GOT3 (cell line): ENCODE measurements at places on chromosomes 5 and 9.

DNA sequence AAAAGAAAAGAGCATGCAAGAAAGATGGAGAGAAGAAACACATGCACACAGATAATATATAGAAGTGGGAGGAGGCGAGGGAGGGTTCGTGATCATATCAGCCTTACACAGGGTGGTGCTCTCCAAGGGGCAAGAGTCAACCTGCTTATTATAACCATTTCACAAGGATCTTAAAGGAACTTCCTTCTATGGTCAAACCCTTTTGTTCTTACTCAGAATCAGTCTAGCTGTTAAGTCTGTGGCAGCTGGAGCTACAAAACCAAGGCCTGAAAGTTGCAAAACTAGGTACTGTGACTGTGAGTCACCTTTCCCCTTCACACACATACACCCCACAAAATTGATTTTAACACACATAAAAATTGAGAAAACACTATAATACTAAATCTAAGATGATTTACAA is 18.5 kb upstream of the ERMP1 start:
- DNase-seq = no peak

- no peak for DNase-seq
Observed at GRCh38 chr5:96968614-96969013, 32.7 kb downstream of the LNPEP start.

- no peak for DNase-seq
Observed at GRCh38 chr5:177553671-177554429, 513 bp downstream of the FAM193B start.

GRCh38 chr5:124665035-124665434 is 81.4 kb downstream of the ZNF608 start:
- DNase-seq = no peak

DNA sequence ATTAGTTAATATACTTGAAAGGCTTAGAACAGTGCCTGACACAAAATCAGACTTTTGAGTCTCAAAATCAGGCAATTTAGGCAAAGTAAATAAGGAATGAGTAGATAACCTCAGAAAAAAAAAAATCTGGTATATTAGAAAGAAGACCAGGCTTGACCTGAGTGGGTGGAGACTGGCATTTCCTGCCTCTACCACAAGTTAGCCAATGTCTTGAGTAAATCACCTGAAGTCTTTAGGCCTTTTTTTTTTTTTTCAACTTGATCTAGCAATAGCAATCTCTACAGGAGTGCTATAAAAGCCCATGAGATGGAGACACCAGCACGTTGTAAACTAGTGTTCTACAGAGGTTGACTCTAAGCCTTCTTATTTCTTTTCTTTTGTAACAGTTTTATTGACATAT is 104.2 kb upstream of the RASEF start:
- DNase-seq = no peak

- DNase-seq = no peak
Observed at GRCh38 chr9:75233011-75233410, 144.7 kb downstream of the OSTF1 start.

DNA sequence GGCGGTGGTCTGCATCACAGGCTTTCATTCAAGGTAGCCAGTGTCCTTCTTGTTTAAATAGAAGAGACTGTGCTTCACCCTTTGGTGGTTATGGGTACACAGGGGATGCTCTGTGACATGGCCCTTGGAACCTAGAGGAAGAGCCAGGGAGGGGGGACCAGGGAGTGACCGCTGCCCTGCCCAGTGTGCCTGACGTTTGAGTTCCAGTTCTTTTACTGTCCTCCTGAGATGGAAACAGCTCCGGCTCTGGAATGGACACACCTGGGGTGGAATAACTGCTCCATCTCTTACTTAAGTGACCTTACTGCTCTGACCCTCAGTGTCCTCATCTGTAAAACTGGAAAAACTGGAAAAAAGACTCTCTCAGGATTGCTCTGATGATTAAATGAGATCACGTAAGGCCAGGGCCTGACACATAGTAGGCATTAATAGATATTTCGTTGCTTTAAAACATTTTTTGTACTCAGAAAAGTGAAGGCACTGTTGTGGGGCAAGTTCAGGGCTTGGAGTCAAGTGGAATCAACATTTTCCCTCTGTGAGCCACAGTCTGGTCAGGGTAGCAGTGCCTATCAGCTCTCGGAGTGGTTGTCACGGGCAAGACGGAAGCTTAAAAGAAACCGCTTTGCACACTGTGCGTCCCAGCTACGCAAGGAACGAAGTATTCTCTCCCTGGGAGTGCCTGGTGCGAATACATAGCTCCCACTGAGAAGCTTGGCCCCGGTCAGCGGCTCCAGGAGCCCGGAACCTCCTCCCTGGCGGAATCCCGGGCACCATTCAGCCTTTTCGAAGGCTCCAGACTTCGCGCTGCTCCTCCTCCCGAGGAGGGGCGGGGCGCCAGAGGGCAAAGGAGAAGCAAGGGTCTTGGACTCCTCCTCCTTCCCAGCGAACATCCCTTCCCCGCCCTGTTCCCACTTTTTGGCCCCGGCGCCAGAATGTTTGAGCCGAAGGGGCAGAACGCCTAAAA is 5.8 kb downstream of the POU4F3 start:
- no peak for DNase-seq

GRCh38 chr9:33785914-33786313 is 9.4 kb upstream of the PRSS3 start:
- no peak for DNase-seq

GRCh38 chr9:95807326-95807947 is 68.1 kb upstream of the ERCC6L2 start:
- no peak for DNase-seq

- DNase-seq = no peak
Observed at GRCh38 chr9:14585730-14586473, 107.3 kb downstream of the ZDHHC21 start.

DNA sequence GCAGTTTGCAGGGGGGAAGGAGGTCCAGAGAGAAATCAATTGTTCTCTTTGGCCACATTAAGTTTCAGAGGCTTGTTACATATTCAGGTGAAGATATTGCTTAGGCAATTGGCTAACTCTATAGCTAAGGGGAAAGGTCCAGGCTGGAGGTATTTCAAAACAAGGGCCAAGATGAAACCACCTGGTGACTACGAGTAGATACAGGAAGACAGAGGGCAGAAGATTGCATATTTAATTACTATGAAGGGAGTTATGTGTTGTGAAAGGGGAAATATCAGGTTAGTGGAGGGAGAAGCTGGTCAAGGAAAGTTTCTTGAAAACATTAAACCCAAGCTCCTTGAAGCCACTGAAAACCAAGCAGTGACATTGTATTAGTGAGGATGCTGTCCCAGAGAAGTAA is 1.9 kb upstream of the RAD23B start:
- DNase-seq = no peak

GRCh38 chr5:179766021-179766725 is 27.6 kb upstream of the LTC4S start:
- no peak for DNase-seq

- no peak for DNase-seq
Observed at GRCh38 chr5:117318528-117318927, 743.9 kb upstream of the SEMA6A start.

- DNase-seq = no peak
Observed at GRCh38 chr5:110195288-110195687, 505.6 kb downstream of the MAN2A1 start.

DNA sequence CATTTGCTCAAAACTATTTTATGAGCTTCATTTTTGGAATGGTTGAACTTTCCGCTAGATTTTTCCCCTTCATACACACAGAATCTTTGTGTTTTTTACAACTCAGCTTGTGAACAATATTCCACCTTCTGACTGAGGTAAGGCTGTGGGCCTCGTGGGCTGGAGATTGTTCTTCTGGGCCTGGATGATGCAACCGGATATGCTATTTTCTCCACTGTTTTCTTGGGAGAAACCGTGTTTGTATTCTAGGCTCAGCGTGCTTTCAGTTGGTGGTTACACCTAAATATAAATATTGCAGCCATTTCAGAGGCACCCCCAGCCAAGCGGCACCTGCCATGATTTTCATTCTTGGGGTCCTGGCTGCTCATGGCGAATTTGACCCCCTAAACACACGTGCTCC is 55.2 kb downstream of the IRX1 start:
- no peak for DNase-seq

DNA sequence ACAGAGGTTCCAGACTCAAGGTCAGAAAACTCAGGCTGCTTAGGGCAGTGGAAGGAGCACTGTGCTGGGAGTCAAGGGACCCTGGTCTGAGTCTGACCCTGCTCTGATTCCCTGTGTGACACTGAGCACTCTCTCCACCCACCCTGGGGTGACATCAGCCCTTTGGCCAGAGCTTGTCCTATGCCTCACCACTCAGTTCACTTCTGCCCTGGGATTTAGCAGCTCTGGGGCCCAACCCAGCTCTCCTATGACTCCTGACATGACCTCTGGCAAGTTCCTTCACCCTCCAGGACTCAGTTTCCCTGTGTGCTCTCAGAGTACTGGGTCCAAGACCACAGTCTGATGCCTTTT is 63.9 kb downstream of the FAM114A2 start:
- DNase-seq = no peak

GRCh38 chr5:178514851-178515418 is 75.3 kb downstream of the COL23A1 start:
- DNase-seq = no peak
